Brain microvascular endothelial cell (primary cell): ENCODE measurements at places on chromosomes 1 and 21.

DNA sequence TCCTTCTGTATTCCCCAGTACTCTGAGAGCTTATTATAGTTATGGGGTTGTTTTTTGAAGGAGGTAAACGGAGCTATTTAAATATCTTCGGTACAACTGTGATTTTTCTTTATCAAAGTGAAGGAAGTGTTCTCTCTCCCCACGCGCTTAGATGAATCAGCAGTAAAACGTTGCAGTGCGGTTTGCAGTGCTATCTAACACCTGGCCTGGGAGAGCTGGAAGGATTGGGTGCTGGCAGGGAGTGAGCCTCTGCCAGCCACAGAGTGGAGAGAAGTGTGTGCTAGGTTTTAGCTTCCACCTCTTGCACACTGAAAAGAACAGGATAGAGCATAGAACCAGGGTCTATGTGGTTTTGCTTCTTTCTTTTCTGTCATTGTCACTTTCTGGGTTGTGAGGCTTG lies 165.9 kb downstream of the SDCCAG8 start:
- peak; percentile 75 for DNase-seq

DNA sequence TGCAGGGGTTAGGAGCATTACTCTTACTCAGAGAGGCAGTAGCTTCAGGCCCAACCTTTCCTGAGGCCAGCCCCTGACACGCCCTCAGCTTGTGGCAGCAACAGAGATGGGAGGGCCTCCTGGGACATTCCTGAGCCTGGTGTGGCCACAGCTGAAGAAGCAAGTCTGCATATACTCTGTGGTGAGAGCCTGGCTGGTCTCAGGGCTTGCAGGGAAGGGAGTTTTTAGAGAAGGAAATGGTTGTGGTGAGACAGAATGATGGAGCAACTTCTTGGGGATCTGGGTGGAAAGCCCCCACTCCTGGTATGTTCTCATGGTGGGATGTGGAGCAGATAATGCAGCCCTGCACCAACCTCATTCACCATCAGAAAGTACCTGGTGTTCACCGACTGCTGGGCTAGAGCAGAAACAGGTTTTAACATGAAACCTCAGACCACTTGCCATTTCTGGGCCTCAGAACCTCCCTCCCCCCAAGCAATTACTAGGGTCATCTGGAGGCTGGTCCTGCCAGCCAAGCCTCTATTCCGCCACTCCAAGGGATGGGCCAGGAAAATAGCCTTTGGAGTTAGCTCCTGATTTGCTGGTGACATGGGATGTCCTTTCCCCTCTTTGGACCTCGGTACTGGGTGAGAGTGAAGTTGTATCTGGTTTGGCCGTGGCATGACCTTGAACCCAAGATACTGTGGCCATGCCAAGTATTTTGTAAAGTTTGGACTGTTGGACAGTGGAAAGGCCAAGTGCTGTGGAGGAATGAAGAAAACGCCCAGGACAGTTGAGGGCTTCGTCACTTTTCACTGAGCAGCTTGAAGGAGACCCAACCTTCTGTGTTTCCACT lies 28.1 kb upstream of the RNF19B start:
- DNase-seq, result peak; percentile 97

- no peak for DNase-seq
Measured at GRCh38 chr1:27343639-27344025, 1.8 kb downstream of the SYTL1 start.

GRCh38 chr1:211495584-211495983 lies 3.6 kb upstream of the RD3 start:
- no peak for DNase-seq

DNA sequence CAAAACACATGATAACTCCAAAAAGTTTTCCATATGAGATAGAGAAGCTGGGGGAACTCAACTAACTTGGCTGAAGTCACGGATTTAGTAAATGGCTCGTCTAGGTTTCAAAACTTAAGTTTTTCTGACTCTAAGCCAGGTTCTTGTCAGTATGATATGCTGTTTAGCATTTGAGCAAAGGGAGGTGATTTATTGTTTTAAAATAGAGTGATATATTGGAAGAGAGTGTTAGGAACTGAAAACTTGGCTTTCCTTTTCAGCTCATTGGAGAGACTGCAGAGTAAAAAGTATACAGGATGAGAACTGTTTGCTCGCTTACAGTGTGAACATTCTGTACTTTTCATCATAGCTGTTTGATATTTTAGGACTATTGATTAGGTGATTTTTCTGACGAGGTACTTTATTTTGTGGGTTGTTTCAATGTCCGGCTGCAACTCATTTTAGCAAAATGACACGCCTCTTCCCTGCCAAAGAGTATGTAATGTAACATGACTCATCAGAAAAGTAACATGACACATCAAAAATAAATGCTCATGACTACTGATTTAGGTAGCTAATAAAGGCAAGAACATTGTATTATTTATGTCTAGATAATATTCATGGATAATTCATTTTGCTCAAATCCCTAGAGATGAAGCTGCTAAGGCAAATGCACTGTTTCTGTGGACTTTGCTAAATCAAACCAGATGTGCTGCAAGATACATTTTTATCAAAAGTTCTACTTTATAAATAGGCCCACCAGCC lies 355.1 kb downstream of the GPATCH2 start:
- peak; percentile 46 for DNase-seq

- no peak for DNase-seq
Measured at GRCh38 chr1:228901936-228902681, 166.8 kb downstream of the RHOU start.

DNA sequence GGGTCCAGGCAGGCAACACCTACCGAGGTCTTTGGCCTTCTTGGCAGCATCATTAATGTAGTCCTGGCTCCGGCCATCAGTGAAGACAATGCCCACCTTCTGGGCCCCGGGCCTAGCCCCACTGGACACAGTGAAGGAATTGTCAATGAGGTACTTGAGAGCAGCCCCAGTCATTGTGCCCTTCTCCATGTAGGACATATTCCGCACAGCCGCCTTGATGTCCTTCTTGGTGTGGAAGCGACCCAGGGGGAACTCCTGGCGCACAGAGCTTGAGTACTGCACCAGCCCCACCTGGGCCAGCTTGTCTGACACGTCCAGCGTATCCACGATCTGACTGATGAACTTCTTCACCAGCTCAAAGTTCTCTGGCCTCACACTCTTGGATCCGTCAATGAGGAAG lies 7.5 kb downstream of the MATN1 start:
- DNase-seq, result no peak

- no peak for DNase-seq
Measured at GRCh38 chr1:219179293-219179692, 5.6 kb downstream of the LYPLAL1 start.

GRCh38 chr21:25635310-25635709 lies 3.7 kb upstream of the JAM2 start:
- DNase-seq, result no peak

- no peak for DNase-seq
Measured at GRCh38 chr1:213773975-213774374, 213.8 kb upstream of the PROX1 start.

DNA sequence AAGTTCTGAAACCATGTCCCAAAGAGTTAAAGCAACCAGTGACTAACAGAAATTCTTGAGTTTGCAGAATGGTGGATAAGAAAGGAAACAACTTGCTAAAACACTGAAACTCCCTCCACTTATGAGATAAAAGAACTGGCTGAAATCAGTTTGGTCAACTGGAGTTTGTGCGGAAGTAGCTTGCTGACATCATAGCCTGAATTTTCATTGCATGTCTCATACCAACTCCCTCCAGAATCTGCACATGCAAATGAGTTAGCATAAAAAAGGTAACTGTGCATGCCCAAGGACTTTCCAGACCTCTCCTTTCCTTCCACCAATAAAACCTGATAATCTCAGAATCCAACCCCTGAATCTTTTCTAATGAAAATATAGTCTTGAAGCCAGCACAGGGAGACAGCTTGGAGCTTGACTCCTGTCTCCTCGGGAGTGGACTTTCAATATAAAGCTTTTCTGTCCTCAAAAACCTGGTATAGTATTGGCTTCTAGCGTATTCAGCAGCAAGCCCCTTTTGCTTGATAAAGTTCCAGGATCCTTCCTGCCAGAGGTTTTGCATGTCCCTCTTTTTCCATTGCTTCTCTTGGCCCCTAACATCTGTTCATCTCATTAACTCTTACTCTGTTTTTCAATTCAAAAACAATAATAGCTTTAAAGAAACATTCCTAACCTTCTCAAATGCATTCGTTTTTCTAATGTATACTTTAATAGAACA lies 785.8 kb upstream of the ADGRL4 start:
- DNase-seq, result peak; percentile 30

GRCh38 chr1:15152318-15153183 lies 996 bp upstream of the TMEM51 start:
- peak; percentile 88 for DNase-seq

GRCh38 chr1:58030456-58030855 lies 516.1 kb downstream of the OMA1 start:
- DNase-seq, result no peak

GRCh38 chr1:13494025-13494424 lies 19.8 kb downstream of the LRRC38 start:
- no peak for DNase-seq

- no peak for DNase-seq
Measured at GRCh38 chr1:37137601-37138000, 103.3 kb upstream of the GRIK3 start.

- no peak for DNase-seq
Measured at GRCh38 chr21:43297391-43297981, 128.7 kb downstream of the CRYAA start.

DNA sequence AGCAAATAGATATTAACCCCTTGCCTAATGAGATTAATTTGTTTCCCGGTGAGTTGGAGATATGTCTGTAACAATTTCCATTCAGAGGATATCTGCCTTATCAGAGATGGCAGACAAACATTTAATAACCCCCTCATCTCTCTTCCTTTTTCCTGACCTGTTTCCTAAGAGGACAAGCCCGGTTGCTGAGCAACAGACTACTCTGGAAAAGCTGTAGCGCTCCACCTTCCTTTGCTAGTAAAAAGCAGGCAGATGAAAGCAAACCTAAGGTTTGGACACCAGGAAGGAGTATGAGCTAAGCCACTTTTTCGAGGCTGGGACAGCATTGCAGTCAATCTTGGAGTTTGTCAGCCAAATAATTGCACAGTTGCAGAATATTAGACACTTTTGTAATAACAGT lies 82.4 kb downstream of the RGS21 start:
- DNase-seq, result no peak

GRCh38 chr1:227215863-227216510 lies 102.3 kb downstream of the CDC42BPA start:
- DNase-seq, result no peak

- DNase-seq, result peak; percentile 37
Measured at GRCh38 chr1:218546314-218546713, 201.2 kb downstream of the TGFB2 start.

- DNase-seq, result no peak
Measured at GRCh38 chr1:25676488-25676887, 59.9 kb downstream of the MAN1C1 start.

- no peak for DNase-seq
Measured at GRCh38 chr21:17613242-17613676, 558 bp upstream of the BTG3 start.

- no peak for DNase-seq
Measured at GRCh38 chr1:115062542-115063004, 26.7 kb downstream of the TSPAN2 start.

- no peak for DNase-seq
Measured at GRCh38 chr1:25754470-25755181, 45.4 kb upstream of the SELENON start.

DNA sequence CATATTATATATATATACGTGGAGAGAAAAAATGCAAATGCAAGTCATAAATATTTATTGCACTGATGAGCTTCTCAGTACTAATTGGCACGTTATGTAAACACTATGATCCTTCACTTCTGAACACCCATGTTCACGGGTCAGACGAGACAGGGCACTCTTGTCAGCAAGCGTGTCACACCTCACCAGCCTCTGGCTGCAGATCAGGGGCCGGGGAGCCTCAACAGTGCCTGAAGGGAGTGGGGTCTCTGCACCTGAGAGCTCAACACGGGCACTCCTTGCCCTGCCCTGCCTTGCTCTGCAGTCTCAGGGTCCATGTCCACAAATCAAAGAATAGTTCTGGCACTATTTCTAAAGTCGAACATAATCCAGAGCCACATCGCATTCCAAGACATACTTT lies 409 bp upstream of the HIVEP3 start:
- no peak for DNase-seq

GRCh38 chr1:20376880-20377494 lies 86.3 kb downstream of the VWA5B1 start:
- DNase-seq, result peak; percentile 49
